ENCODE measurements at places on chromosomes 2 and 18.

DNA sequence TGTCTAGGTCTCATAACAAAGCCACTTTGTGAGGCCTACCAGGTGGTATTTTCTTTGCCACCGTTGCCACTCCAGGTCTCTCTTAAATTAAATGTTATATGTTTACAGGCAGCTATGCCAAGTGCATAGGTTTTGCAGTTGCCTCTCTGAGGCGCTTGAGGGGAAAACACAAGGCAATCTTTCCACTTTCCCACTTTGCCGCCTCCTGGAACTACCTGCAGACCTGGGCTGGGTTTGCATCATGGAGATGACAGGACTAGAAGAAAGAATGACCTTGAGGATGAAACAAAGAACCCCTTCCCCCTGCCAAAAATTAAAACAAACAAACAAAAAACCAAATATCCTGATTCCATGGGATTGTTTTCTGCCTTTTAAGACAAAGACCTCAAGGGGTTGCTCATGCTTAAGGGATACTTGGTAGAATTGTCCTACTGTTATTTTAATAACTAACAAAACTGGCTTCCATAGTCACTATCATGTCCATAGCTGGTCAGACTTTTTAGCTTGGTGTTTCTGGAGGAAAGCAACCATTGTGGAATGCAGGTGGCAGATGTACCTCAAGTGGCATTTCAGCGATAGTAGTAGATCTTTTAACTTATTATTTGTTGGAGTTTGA lies 159.9 kb downstream of the PRPF40A start:
- no peak for DNase-seq

GRCh38 chr2:208501206-208501605 lies 94.6 kb downstream of the PTH2R start:
- no peak for DNase-seq

DNA sequence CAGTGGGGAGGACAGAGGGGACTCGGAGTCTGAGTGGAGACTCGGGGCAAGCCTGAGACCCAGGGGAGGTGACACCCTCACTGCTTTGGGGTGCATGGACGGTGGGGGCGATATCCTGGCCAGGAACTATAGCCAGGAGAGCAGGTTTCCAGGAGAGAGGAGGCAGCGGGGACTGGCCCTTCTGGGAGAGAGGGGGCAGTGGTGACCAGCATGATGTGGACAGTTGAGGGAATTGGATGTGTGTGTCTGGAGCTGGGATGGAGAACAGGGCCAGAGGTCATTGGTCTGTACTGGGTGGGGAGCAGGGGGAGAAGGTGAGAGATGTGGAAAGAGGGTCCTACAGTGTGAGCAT lies 63.6 kb downstream of the ACKR3 start:
- peak; percentile 53 for DNase-seq

- DNase-seq, result no peak
Observed at GRCh38 chr18:5527603-5528002, 16.2 kb downstream of the EPB41L3 start.

- DNase-seq, result no peak
Observed at GRCh38 chr18:54396760-54397159, 39.1 kb downstream of the C18orf54 start.

DNA sequence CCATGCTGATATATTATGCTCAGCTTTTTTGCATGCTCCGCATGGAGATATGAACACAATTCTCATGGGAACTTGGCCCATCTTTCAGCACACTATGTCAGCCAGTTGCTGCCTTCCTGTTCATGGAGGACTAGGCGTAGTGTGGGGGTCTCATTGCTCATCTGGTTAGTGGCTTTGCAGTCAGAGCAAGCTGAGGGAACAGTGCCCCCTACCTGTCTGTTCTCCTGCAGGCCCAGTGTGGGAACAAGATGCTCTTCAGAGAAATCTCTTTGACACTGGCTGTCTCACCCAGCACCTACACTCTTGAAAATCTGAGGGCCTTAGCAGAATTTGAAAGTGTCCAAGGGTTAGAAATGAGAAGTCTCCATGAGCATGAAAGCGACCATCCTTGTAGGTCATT lies 47.1 kb downstream of the SPTBN1 start:
- no peak for DNase-seq

- DNase-seq, result no peak
Observed at GRCh38 chr2:149332364-149332763, 2.0 kb downstream of the LYPD6 start.

DNA sequence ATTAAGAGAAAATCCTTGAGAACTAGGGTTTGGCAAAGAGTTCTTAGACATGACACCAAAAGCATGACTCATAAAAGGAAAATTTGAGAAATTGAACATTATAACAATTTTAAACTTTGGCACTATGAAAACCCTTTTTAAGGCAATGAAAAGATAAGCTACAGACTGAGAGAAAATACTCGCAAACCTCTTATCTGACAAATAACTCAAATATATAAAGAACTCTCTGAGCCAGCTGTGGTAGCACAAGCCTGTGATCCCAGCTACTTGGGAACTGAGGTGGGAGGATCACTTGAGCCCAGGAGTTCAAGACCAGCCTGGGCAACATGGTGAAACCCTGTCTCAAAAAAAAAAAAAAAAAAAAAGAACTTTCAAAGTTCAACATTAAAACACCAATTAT lies 70.5 kb downstream of the FAM168B start:
- no peak for DNase-seq

- DNase-seq, result peak; percentile 88
Observed at GRCh38 chr2:1742681-1743395, 1.5 kb downstream of the PXDN start.

DNA sequence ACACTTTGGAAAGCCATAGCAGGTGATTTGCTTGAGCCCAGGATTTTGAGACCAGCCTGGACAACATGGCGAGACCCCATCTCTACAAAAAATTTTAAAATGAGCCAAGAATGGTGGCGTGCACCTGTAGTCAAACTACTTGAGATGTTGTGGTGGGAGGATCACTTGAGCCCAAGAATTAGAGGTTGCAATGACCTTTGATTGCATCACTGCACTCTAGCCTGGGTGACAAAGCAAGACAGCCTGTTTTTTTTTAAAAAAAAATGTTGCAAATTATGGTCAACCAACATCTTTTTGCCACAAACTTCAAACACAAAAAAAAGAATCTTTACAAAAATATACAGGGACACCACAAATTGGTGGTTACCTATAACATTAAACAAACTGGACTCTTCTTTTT lies 40.3 kb downstream of the MEX3C start:
- no peak for DNase-seq

- DNase-seq, result no peak
Observed at GRCh38 chr18:11488175-11488574, 121.2 kb upstream of the SLC35G4 start.

DNA sequence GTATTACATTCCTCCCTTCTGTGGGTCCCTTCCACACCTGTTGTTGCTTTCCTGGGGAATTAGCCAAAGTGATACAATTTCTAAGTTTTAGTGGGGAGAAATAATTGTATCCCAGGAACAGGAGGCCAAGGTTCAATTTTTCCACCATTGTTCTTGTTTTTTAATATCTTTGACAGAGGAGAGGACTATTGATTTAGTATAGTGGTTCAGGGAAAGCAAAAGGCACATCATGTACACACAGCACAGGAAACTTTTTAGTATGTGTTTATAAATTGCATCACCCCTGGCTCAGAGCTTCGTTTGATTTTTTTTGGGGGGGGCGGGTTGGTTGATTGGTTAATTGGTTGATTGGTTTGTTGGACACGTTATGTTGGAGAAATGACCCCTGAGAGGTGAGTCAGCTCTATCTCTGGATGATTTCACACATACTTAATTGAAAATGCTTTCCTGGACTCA lies 431.6 kb downstream of the PID1 start:
- DNase-seq, result no peak

- no peak for DNase-seq
Observed at GRCh38 chr2:47405757-47406156, 2.8 kb downstream of the MSH2 start.

DNA sequence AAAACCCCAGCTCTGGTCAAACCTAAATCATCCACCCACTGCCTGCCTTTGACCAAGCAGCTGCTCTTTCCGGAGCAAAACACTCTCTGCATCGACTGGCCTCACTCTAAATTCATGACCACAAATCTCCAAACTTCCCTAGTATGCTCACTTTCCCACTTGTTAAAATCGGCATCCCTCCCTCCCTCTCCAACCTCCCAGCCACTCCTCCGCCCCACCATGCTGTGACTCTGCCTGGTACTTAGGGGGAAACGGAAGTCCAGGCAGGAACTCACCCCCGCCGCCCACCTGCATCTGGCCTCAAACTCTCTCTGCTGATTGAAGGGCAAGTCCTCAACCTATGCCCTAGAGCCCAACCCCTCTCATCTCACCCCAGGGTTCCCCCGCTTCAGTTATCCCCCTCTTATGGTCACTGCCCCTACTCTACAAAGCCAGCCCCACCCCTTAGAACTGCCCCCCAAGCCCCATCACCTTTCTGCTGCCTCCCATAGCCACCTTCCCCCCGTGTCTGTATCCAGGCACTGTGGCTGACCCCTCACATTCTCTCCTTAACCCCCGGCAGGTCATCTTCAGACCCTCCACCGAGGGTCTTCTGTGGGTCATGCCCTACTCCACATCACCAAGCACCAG lies 3.8 kb upstream of the ADRA2B start:
- no peak for DNase-seq

DNA sequence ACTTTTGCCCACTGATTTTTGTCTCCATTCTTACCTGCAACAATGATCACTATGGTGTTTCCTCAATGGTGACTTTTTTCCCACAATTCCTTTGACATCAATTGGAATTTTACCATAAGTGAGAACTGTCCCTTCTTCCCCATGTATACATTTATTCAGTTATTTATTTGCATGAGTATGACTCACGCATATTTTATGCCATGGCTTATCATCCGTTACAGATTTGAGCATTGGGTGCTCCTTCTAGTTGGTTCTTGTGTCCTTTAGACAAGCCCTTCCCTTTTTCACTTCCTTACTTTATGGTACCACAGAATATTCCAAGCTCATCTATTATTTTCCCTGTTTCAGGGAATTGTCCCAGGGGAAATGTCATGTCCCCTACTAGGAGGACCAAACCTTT lies 7.6 kb downstream of the COX5B start:
- DNase-seq, result no peak

DNA sequence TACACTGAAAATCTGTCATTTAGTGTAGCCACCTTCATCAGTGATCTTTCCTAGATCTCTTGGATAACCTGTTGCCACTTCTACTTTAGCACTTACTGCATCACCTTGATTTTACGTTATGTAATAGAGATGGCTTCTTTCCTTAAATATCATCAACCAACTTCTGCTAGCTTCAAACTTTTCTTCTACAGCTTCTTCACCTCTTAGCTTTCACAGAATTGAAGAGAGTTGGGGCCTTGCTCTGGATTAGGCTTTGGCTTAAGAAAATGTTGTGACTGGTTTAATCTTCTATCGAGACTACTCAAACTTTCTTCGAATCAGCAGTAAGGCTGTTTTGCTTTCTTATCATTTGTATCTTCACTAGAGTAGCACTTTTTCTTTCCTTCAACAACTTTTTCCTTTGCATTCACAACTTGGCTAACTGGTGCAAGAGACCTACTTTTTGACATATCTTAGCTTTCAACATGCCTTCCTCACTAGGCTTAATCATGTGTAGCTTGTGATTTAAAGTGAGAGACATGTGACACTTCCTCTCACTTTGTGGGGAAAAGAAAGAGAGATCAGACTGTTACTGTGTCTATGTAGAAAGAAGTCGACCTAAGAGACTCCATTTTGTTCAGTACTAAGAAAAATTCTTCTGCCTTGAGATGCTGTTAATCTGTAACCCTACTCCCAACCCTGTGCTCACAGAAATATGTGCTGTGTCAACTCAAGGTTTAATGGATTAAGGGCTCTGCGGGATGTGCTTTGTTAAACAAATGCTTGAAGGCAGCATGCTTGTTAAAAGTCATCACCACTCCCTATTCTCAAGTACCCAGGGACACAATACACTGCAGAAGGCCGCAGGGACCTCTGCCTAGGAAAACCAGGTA lies 99.6 kb downstream of the ATL2 start:
- no peak for DNase-seq

DNA sequence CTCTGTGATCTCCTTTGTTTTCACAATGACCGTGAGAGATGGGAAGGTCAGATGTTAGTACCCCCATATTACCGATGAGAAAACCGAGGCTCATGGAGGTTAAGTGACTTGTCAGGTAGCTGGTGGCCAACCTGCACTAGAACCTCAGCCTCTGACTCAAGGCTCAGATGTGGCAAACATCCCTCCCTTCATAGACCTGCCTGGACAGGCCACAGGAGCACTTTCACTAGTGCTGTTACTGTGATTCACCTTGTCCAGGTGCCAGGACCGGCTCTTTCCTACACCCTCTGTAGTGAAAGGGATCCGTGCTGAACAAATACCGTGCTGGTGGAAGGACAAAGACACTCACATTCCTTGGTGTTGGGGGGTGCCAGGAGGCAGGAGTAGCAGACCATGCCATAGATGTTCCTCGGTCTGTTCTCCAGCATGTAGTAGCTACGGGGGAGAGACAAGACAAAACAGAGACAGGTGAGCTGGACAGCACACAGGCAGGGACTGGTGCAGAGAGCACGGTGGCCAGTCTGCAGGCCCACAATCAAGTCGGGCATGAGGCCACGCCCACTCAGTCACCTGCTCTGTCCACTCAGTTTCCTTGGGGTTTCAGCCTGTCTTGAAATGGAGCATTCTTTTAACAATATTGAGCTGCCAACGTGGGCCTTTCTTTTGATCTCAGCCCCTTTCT lies 65.9 kb downstream of the EDAR start:
- peak; percentile 30 for DNase-seq

- DNase-seq, result no peak
Observed at GRCh38 chr2:13015532-13016320, 299.0 kb downstream of the TRIB2 start.

DNA sequence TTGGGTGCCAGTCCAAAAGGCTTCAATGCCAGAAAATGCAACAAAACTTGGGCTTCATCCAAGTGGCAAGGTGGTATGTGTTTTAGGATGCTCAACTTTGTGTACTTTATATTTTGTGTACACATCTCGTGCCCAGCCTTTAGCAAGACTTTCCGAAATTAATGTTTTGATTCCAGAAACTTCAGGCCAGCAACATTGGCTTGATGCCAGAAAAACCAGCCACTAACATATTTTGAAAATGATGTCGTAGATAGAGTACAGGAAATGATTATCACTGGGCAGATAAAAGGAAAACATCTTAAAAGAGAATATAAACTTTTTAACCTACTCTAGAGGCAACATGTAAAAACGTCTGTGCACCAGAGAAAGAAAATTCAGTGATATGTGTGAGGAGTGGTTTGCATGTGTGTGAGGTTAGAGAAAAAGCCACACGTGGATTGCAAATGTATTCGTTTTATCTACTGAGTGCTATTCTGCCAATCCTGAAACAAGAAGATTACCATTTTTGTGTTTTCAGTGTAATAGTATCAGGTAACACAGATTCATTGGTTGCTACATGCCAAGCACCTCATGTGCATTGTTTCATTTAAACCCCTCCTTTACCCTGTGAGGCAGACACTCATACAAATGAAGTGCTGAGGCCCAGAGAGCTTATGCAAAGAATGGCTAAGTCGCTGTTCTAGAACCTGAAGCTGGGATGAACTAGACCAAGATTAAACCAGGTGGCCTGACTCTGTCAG lies 264.8 kb downstream of the C1D start:
- DNase-seq, result no peak

- no peak for DNase-seq
Observed at GRCh38 chr2:211748339-211748738, 790.3 kb downstream of the ERBB4 start.
